Activated T-cell treated with anti-CD3 and anti-CD28 coated beads, Interleukin-2, amount 50 U/mL, for 1 hour (primary cell): ENCODE measurements at places on chromosomes 13 and 19.

DNA sequence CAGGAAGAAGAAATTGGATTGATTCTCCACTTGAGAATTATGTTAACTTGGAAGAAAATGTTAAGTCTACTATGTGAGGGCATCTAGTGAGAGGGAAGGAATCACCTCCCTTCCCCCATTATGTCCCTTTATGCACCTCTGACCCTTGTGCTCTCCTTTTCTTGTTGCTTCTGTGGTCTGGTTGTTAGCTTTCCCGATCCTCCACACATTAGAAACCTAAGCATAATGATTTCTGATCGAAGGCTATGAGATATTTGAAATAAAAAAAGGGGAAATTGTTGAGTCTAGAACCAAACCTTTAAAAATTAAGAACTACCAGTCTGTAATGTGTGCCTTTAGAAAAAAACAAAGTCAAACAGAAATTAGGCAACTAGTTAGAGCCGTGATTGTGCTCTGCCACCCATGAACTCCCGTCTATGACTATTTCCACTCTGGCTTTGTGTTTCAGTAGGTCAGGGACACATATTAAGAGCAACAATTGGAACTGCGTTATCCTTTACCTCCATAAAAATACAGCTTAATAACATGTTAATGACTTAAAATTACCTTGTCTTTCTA lies 463 bp upstream of the GPC6 start:
- DNase-seq: no peak

DNA sequence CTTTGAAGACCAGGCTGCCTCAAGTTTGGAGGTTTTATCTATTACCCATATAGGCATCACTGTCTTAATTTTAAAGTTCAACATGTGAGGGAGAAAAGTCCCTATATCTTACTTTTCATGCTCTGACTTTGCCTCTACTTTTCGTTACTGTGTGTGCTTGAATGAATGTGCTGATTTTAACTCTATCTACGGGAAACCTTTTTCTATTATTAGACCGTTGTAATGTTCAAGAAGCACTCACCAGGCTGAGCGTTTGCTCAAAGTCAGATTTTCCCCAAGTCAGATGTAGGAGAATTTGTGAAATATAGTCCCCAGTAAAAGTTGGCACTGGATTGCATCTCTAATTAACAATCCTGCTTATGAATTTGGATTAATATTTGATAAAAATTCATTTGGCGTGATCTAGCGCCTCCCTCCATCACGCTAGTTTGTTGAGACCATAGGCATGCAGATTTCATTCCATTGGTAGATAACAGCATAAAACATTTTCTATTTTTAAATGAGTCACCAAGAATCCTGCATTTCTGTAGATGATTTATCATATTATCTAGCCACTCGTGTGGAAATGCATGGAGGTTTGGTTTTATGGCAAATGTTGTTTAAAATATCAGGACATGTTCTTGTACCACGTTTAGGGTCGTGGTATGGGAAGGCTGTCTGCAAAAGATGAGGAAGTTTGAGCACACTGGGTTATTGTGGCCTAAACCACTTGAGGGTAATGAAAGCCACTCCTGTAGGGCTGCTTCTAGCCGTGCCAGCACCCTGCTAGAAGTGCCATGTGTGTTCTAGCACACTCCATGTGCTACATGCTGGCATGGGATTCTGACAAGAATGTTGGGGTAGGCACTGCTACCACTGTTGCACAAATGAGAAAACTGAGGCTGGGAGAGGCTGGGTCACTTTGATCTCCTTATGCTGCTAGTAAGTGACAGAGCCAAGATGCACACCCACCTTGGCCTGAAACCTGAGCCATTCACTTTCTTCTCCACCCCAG lies 179.4 kb downstream of the FGF9 start:
- DNase-seq: no peak

DNA sequence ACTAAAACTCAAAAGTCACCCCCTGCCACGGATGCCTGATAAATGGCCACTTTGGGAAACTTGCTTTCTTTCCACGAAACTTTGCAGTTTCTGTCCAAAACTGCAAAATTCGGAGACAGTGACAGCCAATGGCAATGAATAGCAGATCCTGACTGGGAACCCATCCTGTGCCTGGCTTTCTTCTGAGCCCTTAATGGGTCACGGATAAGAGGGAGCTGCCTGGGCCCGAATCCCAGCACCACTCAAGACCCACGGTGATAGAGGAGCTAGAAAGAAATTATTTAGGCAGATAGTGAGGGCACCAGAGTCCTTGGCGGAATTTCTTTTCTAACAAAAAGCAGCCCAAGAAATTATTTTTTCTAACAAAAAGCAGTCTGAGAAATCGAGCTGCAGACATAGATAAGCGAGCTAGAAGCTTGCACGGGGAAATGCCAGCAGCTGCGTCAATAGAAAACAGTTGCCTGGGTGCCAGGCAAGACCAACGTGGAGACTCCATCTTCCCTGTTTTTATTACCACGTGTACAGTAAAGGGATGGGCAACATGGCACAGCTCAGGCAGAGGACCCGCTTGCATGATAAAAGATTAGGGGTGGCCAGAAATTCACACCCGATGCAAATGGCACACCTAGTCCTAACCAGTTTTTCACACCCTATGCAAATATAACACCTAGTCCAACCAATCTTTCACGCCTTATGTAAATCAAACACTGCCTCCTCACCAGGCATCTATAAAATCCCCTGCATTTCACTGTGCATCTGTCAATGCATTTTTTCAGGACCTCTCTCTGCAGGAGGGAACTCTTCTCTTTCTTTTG lies 7.1 kb upstream of the HSH2D start:
- DNase-seq: no peak

- DNase-seq: no peak
Measured at GRCh38 chr19:53958168-53958571, 4.6 kb upstream of the CACNG8 start.

- DNase-seq: no peak
Measured at GRCh38 chr13:21738630-21739029, 67.8 kb downstream of the FGF9 start.

DNA sequence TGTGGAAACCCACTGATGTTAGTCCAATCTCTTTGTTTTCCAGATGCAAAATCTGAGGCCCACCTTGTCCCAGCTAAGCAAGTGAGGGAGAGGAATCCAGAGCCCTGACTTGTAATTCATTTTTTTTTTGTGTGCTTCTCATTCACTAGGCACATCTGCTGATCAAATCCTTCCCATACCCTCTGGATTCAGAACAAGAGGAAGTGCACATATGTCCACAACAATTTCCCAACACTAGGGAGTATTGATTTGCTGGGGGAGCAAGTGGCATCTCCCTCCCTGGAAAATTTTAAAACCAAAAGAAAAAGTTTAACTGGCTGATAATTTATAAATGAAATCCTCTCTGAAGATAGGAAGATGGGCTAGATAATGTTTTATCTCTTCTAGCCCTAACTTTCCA lies 94.6 kb upstream of the RFC3 start:
- no peak for DNase-seq

GRCh38 chr13:21124852-21125251 lies 51.5 kb downstream of the SKA3 start:
- DNase-seq: no peak

DNA sequence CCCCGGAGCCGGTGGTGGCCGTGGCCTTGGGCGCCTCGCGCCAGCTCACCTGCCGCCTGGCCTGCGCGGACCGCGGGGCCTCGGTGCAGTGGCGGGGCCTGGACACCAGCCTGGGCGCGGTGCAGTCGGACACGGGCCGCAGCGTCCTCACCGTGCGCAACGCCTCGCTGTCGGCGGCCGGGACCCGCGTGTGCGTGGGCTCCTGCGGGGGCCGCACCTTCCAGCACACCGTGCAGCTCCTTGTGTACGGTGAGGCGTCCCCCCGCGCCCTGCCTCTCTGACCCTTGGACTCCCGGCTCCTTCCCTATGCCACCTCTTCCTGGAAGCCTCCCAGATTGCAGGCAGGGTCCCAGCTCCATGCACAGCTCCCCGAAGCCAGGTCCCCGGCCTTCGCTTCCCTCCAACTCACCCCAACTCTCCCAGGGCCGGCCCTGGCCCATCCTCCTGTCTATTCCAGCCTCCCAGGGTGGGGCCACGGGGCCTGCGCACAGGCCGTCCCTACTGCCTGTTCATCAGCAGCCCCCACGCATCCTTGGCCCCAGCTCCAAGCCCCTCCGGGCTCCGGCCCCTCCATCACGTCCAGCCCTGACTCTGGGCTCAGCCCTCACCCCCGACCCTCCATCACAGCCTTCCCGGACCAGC lies 1.7 kb downstream of the MADCAM1 start:
- DNase-seq: no peak
